ENCODE measurements at places on chromosomes 12 and 14.

DNA sequence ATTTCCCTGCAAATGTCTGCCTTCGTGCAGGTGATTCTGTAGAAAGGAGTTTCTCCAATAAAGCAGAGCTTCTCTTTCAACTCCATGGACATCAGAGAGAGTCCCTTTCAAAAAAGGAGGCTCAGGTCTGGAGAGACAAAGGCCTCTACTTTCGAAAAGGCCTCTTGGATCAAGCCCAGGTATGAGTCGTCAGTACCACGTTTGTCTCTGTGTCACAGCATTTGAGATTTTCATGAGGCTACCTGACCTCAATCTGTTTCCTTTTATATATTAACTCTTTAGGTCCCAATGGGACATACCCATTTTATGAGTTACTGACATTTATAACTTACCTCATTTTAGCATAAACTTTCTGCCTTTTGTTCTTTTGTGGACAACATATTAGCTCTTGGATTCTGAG lies 290.8 kb downstream of the RPAP3 start:
- DNase-seq = peak; percentile 17

DNA sequence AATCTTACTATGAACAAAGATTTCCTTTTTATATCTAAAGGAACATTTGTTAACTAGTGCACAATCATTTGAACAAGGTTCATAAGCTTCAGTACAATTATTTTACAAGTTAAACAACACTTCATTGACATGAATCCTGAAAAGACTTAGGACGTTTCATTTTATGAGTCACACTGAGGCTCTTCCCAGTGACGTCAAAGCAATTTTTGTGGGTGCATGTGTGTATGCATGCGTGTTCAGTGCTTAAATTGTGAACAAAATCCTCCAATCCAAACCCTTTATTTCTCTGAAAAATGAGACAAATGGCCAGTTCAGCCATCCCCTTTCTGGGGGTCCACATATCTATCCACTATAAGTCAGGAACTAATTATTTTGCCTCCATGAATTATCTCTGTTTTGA lies 2.9 kb downstream of the LMNTD1 start:
- no peak for DNase-seq

DNA sequence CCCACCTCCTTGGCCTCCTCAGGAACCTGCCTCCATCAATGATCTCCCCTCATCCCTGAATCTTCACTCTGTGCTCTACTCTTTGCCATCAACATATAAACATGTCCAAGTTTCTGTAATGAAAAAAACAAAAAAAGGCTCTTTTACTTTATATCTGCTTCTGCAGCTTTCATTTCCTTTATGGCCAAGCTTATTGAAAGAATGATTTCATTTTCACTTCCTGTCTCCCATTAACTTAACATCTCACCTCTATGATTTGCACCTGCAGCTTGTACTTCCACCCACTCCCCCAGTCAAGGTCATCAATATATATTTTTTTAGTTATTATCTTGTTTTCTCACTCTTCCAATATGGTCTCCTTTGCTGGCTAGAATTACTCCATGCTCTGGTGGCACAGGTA lies 15.6 kb upstream of the RNU6-7 start:
- no peak for DNase-seq

DNA sequence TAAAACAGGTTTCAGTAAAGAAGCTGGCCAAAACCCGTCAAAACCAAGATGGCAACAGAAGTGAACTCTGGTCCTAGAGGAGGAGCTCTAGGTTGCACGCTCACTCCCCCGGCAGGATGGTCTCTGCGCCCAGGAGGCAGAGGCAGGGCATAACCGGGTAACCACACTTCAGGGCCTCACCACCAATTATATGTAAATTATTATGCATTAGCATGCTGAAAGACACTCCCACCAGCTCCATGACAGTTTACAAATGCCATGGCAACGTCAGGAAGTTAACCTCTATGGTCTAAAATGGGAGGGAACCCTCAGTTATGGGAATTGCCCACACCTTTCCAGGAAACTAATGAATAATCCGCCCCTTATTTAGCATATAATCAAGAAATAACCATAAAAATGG lies 20.1 kb upstream of the SLC6A12 start:
- DNase-seq = no peak

DNA sequence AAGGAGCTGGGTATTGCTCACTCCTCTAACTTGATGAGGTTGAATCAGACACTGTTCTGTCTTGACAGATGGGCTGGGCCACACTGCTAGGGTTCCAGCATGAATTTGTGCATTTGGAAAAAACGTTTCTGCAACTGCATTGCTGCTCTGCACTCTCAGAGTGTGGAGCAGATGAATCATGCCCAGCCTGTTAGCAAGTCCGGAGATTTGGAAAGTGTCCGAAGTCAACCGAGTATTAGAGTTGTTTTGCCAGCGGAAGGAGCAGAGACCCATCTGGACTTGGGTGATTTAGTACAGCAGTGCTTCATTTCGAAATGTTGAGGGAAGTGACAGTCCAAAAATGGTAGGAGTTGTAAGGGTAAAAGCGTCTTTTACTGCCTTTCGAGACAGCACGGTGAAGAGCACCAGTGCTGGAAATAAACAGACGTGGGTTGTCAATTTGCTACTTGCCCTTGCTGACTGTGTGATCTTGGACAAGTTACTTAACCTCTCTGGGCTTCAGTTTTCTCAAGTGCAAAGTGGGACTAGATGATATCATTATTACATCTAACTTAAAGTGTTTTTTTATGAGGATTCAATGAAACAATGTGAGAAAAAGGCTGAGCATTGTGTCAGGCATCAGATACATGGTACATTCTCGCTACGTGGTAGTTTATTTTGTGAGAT lies 139.5 kb downstream of the CHST11 start:
- DNase-seq = no peak

DNA sequence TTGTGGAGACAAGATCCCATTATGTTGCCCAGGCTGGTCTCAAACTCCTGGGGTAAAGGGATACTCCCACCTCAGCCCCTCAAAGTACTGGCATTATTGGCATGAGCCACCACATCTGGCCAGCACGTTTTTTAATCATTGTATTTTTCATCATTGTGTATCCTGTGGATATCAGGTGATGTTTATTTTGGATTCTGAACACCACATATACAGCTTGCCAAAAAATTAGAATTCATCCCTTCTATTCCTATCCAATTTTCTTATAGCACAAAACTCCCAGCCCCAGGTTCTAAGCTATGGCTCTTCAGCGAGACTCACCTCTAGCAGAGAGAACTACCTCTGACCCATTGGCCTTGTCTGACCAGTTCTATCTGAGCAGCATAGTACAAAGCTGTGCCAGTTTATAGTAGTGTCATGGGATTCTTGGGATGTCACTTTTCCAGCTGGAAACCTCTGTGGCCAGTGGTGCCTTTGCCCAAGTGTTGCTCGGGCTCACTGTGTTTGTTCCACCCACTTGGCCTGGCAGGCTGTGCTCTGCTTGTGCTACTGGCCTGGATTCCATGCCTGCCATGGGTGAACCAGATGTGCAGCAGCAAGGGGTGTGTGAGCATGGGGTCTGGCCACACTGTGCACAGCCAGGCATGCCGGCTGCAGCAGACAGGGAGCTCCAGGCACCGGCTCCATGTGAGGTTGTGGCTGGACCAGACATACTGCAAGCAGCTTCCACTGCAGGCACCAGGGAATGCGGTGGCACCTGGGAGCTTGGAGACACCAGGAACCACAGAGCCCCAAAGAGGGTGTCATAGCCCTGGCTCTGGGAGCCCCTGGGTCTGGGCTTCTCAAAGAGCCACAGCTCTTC lies 37.2 kb downstream of the TIMELESS start:
- no peak for DNase-seq

- no peak for DNase-seq
These were observed 1139.9 kb upstream of the FLRT2 start for GRCh38 chr14:84390010-84390409.

DNA sequence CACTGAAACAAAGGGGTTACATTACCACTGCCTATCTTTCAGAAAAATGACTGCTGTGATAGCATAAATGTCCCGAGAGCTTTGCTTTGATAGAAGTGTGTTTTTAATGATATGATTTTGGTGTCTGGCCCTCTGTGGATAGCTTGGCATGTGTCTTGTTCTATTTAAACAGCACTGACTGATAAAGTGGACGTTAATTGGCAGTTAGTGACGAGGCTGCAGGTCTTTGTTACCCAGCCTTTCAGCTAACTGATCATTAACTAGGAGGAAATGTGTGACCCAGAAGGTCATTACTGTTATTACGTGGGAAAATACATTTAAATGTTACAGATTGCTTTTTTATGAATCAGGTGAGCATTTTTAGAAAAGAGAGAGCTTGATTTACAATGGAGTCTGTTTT lies 428.3 kb downstream of the DIO2 start:
- DNase-seq = no peak

DNA sequence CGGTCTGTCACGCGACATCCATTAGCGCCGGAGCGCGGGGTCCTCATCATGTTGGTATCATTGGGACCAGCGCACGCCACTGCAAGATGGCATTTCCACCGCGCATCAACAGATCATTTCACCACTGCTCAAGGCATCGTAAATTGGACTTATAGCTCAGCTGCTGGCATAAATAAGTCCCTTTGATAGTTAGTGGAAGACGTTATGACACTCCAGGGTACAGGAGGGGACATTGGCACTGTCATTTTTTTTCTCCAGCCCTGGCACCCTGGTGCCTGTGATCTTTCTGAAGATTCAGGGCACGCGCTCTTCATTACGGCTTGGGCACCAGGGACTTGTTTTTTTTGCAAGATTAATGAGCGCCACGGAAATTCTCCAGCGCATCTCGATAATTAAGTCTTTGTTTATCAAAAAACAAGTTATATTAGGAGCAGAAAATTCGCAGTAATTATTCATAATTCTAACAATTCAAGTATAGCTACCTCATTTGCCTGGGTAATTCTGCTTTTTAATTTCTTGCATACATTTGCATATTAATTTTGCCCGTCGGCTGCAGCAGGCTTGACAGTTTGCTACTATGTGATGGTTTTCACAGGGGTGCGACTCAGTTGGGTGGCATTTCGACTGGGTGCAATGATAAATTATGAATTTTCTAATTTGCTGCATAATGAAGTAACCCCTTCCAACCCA lies 167.7 kb downstream of the VRK1 start:
- DNase-seq = no peak

DNA sequence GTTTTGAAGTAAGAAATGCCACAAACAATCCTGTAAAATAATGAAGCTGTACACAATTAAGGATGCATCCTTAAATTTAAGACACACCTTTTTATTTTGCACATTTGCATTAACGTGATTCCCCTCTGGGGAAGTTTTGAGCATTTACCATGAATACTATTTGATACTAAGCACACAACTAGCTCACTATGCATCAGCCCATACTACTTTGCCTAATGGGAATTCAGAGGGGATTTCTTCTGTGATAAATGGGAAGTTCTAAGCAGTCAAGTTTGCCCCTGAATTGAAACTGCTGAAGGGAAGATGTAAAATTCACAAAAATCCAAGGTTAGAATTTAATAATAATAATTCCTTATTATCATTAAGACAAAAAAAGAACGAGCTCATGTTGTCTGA lies 27.4 kb downstream of the SINHCAF start:
- no peak for DNase-seq

- DNase-seq = peak; percentile 18
These were observed 58.2 kb downstream of the SETD3 start for GRCh38 chr14:99422228-99423010.

GRCh38 chr12:121439715-121440114 lies 39.8 kb downstream of the RNF34 start:
- no peak for DNase-seq

DNA sequence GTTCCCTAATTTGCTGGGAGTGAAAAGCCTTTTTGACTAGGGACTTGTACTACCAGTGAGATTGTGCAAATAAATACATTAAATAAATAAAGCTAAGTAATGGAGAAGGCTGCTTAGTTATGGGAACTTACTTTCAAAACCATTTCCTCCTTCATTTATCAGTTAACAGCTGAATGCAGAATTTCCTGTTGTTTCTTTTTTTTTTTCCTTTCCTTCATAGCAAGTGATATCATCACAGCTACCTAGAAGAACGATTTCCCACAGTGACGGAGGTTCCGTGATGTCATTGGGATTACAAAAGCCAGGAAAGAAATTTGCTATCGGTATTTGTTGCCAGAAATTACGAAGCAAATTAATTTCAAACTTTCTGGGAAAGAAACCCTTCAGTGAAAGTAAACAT lies 42.1 kb upstream of the SOCS2 start:
- DNase-seq = peak; percentile 87

GRCh38 chr12:2431810-2432209 lies 363.0 kb upstream of the FKBP4 start:
- DNase-seq = no peak

DNA sequence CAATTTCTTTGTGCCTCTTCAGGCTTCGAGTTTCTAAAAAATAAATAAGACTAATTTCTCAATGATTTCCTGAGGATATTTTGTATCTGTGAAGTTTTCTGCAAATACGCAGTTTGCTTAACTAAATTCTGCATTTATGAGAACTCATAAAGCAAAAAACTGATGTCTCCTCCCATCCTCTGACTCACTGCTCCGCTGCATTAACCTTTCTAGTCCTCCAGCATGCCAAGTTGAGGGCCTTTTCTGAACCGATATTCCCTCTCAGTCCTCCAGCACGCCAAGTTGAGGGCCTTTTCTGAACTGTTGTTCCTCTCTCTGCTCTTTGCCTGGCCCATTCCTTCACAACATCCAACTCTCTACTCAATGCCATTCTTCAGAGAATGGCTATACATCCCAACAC lies 3.2 kb downstream of the IPO8 start:
- DNase-seq = no peak

GRCh38 chr14:77457115-77457521 lies 283 bp downstream of the VIPAS39 start:
- DNase-seq = no peak

- DNase-seq = no peak
These were observed 2.7 kb downstream of the SHMT2 start for GRCh38 chr12:57232156-57232756.

DNA sequence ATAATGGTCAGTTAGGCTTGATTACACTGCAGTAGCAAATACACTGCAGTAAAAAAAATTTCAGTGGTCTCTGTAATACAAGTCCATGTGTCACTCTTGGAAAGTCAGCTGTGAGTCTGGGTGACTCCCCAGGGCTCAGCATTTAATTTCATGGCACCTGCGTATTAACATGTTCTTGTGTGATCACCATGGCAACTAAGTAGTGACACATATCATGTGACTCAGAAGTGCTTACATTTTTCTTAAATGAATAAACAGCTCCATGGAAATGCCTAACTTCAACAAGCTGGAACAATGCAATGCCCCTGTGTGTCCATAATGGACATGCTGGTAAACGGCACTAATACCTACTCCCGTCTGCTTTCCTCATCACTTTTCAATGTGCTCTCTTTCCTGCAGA lies 88.5 kb upstream of the ANO4 start:
- DNase-seq = peak; percentile 74

DNA sequence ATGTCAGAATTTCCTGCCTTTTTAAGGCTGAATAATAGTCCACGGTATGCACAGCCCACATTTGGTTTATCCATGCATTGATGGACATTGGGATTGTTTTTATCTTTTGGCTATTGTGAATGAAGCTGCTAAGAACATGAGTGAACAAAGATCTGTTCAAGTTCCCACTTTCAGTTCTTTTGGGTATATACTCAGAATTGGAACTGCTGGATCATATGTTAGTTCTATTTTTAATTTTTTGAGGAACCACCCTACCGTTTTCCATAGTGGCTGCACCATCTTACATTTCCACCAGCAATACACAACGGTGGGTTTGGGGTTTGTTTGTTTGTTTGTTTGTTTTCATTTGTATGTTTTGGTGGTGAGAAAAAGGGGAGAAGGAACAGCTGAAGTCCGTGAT lies 6.4 kb downstream of the GPR68 start:
- DNase-seq = no peak

Measured in lung microvascular endothelial cell (primary cell).